ENCODE measurements at places on chromosomes 5 and 9.
A peak's percentile ranks its signal among the peaks of the same experiment; 100 is the strongest.

GRCh38 chr5:100551183-100551582, 16.0 kb downstream of the FAM174A start:
- no peak for DNase-seq

GRCh38 chr9:131875828-131876485, 136.1 kb upstream of the RAPGEF1 start:
- peak; percentile 42 for DNase-seq

DNA sequence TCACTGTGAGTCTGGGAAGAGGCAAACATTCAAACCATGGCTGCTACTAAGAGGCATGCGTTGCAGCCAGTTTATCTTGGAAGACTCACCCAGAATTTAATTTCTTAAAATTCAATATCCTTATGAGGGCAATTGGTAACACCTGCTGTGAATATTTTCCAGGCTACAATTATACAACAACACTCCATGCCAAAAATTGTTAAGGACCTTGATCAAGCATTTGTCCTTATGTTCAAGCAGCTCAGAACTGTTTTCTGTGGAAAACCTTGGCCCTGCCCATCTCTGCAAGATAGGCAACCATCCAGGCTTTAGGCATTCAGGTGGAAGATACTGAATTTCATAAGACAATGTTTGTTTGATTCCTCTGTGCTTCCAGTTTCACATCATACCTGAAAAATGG, 327.8 kb downstream of the FBXL7 start:
- DNase-seq = no peak

DNA sequence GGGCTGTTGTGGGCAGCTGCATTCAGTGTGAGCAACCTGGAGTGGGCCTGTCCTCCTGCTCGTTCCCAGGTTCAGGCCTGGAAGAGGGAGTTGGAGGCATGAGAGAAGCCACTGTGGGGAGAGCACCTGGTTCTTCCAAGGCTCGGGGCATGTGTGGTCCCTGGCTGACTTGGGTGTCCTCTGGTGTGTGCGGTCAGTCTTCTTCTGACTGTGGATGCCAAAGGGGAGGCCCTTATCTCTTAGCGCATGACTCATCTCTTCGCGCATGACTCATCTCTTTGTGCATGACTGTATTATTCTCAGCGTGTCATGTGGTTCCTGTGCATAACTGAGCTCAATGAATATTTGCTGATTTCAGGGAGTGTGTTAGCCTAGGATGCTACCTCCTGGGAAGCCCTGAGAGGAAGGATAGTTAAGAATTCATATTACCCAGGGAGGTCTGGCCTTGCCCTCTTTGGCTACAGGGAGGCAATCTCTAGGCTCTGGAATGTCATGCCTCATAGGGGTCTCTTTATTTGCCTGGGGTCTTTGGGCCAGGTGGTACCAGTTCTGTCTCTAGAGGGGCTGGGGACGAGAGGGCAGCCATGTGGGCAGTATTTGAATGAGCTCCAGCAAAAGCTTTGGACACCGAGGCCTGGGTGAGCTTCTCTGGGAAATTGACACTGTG, 188.7 kb downstream of the HSPA4 start:
- peak; percentile 97 for DNase-seq

DNA sequence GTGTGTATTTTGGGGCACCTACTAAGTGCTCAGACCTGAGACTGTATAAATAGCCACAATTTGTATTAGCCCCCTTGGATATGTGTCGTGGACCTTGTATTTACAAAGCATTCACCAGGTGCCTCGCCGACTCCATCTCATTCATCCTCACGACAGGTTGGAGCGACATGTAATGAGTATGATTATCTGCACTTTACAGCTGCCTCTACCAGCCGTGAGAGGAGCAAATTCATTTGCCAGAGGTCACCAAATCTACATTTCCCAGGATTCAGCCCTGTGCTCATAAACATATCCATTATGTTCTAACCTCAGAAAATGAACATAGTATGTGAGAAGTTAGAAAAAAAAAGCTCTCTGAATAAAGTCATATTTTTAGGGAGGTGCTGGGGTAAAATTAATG, 167.4 kb downstream of the ZDHHC21 start:
- no peak for DNase-seq

DNA sequence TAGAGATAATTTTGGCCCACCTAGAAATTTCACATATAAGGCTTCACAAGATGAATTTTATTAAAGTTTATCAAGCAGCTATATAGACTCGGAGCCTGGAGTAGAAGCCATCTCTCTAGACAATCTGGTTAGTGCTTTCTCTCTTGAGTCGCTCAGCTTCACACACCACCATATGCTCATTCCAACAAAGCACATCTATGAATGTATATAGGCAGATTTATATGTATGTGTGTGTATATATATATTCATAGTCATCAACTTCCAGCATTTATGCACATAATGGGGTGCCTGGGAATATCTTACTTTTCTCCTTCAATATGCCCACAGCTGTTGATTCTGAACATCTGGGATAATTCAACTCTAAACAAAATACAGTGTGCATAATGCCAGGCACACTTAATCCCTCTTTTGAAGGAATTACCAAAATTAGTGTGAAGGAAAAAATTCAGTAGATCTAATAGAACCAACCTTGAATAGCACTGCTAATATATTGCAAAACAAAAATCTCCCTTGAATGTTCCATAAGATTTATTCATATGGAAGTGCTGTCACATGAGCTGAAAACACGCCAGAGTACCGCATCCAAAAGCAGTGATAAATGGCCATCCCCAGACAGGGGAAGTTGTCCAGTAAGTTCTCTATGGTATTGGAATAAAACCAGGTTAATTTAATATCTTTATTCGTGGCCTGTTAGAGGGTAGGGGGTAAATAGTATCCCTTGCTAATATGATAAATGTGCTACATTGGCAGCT, 56.0 kb upstream of the MOCS2 start:
- no peak for DNase-seq

All from HFFc6 (cell line).